LHCN-M2 (cell line): ENCODE measurements at places on chromosomes 1 and 21.

DNA sequence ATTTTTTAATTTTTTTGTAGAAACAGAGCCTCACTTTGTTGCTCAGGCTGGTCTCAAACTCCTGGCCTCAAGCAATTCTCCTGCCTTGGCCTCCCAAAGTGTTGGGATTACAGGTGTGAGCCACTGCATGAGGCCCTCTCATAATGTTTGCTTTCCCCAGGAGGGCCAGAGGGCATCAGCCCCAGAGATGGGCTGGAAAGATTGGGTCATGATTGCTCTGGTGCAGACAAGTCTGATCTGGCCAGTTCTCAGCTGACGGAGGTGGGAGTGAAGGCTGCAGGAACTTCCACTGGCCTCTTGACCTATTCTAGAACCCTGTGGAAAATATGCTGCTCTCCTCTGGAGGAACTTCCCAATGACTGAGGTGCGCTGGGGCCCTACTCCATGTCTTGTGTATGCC, 43.4 kb upstream of the RD3 start:
- no peak for DNase-seq

GRCh38 chr1:67540025-67540732, 110.0 kb upstream of the SERBP1 start:
- no peak for DNase-seq

GRCh38 chr1:110493059-110493699, 25.8 kb downstream of the KCNA10 start:
- no peak for DNase-seq

DNA sequence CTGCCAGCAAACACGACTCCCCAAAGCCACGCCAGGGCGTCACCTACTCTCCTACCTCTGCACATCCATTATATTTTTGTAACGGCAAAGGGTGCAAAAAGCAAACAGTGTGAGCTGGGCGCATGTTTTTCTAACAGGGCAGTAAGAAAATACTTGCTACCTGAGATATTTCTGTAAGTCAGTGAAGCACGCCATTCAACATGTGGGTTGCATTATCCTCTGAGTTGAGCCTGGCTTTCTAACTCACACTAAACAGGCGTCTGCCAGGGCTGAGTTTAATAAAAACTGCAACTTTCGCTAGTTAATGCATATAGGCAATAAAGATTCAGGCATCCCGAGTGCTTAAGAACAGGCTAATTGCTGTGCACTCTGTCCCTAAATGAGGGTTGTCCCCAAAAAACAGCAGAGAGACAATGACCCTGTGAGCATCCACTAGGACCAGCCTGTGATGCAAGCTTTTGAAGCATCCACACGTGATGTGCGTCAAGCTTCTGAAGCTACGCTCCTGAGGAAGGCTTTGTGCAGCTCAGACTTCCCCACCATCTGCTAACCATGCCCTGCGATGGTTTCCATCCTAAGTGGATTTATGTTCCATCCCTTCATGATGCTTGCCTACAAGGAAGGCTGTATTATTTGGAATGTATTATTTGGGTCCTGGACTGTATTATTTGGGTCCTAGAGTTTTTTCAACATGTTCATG, 70.0 kb upstream of the SIM2 start:
- no peak for DNase-seq

GRCh38 chr1:48019714-48020315, 22.6 kb upstream of the TRABD2B start:
- no peak for DNase-seq

- peak; percentile 56 for DNase-seq
Observed at GRCh38 chr1:243718893-243719292, 131.2 kb downstream of the AKT3 start.

DNA sequence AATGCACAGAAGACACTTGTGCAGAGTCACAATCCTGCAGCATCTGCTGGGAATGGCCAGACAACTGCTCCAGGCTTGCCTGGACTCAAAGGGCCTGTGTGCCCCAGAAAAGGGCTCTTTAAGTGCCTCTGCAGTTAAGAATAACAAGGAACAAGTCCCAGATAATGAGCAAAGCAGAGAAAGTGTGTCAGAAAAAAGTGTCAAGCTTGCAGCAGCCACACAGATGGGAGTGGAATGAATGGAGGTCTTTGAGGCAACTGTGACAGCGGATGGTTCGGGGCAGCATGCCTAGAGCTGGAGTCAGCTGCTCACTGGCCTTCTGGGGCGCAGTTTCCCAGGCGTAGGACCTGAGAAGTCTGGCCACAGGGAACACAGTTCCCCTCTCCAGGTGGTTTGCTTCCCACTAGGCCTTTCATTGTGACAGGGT, 5.1 kb downstream of the PARP1 start:
- no peak for DNase-seq

- DNase-seq: no peak
Observed at GRCh38 chr1:12005488-12006166, 13.7 kb upstream of the MIIP start.

GRCh38 chr1:150053926-150054325, 13.7 kb upstream of the VPS45 start:
- DNase-seq: no peak

- DNase-seq: no peak
Observed at GRCh38 chr21:42578034-42578433, 64.4 kb downstream of the SLC37A1 start.

- DNase-seq: no peak
Observed at GRCh38 chr1:173869021-173869359, 810 bp downstream of the ZBTB37 start.

GRCh38 chr1:22772014-22772413, 61.4 kb downstream of the EPHB2 start:
- DNase-seq: no peak

DNA sequence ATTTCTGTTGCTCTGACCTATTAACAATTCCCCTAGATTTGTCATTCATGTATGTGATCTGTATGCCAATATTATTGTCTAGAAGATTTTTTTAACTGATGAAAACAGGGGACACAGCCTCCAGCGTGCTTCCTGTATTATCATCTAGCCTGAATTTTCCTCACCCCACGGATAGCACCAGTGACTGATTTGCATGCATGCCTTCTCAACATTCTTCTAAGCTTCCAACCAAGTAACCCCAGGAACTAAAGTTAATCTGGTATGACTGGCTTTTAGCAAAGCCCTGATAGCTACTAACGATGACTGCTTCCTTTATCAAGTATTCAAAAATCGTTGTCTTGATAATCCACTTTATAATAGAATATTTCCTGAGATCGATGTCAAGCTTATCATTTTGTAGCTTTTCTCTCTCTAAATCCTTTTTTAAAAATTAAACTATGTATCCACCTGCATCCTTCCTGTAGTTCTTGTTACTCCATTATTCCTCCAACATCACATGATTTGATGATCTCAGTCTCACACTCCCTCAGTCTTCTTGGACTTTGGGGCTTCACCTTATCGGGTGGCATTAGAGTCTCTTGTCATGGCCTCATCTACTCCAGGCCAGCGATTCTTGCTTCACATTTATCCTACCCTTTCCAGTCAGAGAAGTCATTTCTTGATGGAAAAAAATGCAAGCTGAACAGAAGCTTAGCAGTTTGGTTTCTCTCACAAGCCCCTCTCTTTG, 19.0 kb downstream of the BCAR3 start:
- DNase-seq: peak; percentile 45

DNA sequence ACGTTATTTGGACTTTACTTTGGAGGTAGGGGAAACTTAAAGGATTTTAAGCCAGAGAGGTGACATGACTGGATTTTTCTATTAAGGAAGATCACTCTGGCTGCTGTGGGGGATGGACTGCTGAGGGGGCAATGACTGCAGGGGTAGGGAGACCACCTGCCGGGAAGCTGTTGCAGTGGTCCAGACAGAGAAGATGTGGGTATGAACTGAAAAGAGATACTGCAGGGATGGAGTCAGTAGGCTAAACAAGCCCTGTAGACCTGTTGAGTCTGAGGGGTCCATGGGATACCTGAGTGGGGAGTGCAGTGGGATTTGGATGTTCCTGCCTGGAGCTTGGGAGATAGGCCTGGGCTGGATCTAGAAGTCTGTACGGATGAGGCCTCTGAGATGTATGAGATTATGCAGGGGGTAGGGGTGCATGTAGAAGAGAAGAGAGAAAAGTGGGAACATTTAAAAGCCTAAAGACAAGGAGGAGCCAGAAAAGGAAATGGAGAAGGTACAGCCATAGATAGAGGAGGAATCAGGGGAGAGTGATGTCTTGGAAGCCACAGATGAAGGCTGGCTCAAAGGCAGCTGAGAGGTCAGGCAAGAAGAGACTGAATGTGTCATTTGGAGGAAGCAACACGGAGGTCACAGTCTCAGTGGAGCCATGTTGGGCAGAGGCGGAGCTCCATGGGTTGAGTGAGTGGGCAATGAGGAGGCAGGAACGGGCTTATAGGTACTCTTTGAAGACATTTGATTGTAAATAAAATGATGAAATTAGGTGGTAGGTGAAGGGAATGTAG, 25.9 kb upstream of the KCNA2 start:
- no peak for DNase-seq

- DNase-seq: no peak
Observed at GRCh38 chr1:69568421-69569174, 876 bp downstream of the LRRC7 start.

GRCh38 chr1:95974586-95974985, 740.6 kb downstream of the RWDD3 start:
- no peak for DNase-seq

- DNase-seq: no peak
Observed at GRCh38 chr21:29293495-29293894, 5.2 kb upstream of the BACH1 start.

DNA sequence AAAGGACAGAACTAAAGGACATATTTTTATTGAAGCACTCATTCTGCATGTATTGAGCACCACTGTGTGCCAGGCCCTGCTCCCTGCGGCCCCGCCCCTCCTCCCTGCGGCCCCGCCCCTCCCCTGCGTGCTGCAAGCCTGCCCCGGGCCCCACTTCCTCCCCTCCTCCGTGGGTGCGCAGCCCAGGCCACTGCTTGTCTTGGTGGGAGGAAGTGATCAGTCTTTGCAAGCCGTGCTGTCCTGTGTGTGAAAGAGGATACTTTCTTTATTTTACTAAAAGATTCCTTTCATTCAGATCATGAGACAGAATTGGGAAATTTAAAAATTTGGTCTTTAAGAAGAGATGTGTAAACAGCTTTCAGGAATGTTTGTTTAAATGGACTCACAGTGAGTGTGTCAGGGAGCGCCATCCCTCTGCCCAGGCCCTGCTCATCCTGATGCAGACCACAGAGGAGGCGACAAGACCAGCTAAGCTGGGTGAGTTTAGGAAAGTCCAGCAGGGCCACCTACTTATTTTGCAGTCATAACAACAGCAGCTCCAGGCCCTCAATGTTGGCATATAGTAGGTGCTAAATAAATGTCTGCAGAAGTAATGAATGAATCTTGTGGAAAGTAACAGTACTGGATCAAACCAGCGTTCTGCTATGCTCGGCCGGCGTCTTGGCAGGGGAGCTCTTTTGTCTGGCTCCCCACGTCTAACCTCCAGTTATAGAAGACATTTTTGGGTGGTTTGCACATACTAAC, 88.3 kb upstream of the SELENON start:
- DNase-seq: peak; percentile 43

DNA sequence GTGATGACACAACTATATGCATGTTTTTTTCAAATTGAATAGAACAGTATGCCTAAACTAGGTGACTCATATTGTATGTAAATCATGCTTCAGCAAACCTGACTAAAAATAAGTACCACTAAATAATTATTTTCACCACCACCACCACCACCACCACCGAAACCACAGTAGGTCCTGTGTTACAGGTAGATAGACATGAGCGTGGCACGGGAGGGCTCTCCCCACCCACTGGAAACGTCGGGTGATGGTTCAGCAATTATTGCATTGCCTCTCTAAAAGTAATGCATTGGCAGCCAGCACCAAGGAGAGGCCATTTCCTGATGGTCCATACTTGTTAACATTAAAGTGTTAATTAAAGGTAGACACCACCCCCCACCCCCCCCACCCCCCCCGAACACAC, 297.0 kb upstream of the NCAM2 start:
- DNase-seq: no peak

DNA sequence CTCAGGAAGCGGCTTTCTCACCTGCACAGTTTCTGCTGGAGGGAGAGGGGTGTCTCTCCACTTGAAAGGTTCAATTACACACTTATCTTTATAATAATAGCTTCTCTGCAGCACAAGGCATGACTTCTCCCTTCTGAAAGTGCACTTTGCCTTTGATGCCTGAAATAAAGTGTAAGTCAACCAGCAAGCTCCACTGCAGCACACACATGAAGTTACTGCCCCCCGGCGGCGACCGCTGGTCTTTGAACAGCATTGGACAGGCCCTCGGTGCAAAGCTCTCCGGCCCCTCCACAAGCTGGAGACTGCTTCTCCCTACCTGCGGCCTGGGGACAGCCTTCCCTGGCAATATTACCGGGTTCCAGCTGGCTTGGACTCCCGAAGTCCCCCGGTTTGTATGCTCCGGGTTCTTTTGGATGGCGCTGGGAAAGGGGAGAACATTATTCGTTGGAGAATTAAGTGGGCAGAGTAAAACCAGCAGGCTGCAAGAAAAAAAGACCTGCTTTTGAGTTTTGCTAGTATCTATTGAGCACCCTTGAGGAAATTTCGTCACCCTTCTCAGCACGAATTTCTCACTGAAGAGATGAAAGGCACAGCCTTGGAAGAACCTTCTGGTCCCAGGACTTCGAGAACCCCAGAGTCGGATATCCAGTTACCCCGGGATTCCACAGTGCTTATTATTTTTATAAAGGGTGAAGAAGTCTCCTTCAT, 11.8 kb downstream of the RCAN1 start:
- peak; percentile 55 for DNase-seq

GRCh38 chr1:27406362-27406680, 13.9 kb downstream of the GPR3 start:
- DNase-seq: no peak

DNA sequence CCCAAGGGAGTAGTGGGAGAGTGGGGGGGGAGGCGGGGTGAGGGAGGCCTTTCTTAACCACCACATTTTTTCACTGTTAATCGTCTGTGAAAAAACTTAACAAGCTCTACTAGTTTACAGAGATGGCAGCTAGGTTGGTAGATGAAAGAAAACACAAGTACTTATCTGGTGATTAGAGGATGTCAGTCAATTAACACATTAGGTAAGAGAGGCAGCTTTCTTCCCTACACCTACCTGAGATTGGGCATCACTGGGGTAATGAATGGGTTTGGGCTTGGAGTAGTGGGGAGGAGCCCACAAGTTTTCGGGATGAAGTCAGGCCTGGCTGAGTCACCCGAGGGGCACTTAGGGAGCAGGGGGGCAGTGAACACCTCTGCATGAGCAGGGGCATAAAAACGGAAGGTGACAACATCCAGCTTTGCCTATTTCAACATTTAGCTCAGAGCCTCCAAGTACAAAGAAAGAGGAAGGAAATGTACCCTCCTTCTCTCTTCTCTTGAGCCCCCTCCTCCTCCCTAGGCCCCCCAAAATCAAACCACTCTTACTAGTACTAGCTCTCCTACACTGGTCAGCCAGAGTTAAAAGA, 2.5 kb downstream of the LBR start:
- DNase-seq: peak; percentile 41

DNA sequence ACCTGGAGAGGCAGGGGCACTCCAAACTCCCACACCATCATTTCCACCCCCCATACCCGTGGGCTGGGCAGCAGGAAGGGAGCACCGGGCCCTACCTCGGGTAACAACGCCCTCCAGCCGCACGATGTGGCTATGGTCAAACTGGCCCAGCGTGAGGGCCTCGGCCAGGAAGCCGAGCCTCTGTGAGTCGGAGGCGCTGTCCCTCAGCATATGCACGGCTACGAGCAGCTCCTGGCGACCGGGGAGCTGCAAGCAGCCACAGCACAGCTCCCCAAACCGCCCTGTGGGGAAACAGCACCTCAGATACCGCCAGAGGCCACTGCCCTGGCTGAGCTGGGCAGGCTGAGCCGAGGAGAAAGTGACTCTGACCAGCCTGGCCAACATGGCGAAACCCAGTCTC, 29.2 kb downstream of the CDCA8 start:
- DNase-seq: no peak
